ENCODE measurements at places on chromosomes 2 and 18.
A peak's percentile ranks its signal among the peaks of the same experiment; 100 is the strongest.

GRCh38 chr18:70228536-70228935 lies 23.0 kb upstream of the RTTN start:
- no peak for DNase-seq

DNA sequence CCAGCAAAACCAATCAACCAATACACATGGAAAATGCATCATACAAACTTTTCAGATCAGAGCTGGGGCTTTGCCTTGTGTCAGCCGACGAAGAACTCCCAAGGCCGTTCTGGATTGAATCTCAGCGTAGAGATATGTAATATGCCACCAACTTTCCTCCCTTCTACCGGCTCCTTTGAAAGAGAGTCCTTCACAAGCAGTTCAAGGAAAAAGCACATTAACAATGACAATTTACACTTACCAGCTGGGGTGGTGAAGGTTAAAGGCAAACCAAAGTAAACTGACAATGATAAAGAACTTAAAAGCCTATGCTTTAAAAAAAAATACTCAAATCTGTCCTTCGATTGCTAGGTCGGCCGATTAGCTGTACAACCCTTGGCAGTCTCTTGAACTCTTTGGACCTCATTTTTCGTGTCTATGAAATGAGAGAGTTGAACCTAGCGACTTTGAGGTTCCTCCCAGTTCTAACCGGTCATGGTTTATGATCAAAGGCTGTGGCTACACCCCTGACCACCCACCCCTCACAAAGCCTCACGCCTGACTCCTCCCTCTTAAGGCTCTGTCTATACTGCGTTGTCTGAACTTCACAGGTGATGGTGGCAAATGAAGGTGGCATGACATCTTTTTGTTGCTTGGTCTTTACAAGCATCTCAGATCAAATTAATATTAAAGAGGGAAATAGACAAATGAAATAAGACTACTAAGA lies 46.2 kb downstream of the BCL2 start:
- DNase-seq, result no peak

- no peak for DNase-seq
These were observed 73.2 kb upstream of the NETO1 start for GRCh38 chr18:72940986-72941385.

DNA sequence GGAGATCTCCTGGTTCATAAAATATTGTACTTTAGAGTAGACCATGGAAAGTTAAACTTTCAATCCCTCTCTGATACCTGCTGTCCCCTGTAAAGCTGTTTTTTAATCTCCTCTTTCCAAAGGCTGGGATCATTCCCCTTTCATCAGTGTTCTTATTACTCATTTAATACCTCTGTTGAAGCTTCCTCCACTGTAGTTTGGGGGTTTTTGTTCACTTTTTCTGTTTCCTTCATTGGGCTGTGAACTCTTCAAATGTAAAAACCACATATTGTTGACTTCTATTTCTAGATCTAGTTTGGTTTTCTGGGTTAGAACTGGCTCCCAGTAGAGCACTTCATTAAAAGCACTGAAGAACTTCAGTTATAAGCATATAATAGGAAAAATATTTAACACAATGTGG lies 598.1 kb downstream of the RNF144A start:
- no peak for DNase-seq

DNA sequence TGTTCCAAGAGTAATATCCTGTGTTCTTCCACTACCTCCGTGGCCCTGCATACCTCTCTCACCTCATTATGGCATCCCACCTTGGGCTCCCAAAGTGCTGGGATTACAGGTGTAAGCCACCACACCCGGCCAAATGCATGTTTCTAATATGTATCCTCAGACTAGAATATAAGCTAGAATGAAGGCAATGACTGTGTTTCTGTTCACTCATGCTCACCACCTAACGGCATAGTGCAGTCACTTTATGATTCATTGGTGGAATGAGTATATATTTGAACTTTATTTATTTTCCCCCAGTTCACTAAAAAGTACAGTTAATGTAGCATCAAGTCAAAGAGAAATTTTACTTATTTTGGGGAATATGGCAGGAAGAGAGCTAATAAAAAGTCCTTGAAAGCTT lies 11.3 kb downstream of the PIGN start:
- DNase-seq, result no peak

DNA sequence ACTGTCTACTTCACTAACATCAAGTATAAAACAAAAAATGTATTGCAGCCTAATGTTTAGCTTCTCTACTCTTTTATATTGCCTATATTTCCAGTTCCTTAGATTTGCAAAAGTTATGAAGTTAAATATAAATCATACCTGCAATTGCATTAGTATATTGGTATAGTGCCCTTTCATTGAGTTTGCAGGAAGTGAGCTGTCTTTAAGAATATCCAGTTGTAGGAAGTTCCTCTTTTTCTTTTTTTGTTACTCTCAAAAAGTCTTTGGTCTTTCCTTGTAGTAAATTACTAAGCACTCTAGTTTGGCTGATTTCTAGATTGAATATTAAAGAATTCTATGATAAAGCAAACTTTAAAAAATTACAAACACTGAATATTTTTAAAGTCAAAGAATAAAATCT lies 71.3 kb upstream of the FN1 start:
- DNase-seq, result no peak

DNA sequence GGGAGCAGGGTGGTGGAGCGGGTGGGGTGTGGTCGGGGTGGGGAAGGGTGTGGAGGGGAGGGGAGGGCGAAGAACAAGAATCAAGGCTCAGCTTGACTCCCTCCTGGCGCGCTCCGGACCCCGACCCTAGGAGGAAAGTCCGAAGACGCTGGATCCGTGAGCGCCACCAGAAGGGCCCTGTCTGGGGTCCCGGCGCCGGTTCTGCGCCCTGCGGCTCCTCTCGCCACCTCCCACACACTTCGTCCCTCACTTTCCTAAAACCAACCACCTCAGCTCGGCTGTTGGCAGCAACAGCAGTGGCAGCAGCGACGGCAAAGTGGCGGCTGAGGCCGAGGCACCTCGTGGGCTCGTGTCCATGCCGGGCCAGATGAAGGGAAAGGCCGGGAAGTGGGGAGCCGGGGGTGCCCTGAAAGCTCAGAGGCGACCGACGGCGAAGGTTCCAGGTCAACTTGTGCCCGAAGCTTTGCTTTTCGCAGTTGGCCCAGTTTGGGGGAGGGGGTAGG lies 2.1 kb downstream of the KLHL14 start:
- no peak for DNase-seq

DNA sequence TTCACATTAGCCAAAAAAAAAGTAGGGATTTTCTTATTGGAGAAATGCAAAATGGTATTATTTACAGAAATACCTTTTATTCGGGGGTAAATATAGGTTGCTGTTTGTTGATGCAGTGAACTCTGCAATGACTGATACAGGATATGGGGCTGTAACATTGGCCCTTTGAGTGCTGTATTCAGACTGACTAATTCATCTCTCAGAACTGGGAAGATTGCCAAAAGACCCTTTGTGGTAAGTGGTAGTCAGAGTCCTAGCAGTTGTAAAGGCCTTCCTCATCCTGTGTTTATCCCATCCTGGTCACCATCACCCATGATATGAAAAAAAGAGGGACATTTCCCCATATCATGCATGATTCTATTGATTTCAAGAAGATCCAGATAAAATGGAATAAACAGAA lies 14.0 kb upstream of the DCC start:
- DNase-seq, result no peak

GRCh38 chr2:47617028-47617427 lies 165.9 kb upstream of the MSH6 start:
- DNase-seq, result no peak

- no peak for DNase-seq
These were observed 268.3 kb upstream of the SALL3 start for GRCh38 chr18:78711316-78711715.

DNA sequence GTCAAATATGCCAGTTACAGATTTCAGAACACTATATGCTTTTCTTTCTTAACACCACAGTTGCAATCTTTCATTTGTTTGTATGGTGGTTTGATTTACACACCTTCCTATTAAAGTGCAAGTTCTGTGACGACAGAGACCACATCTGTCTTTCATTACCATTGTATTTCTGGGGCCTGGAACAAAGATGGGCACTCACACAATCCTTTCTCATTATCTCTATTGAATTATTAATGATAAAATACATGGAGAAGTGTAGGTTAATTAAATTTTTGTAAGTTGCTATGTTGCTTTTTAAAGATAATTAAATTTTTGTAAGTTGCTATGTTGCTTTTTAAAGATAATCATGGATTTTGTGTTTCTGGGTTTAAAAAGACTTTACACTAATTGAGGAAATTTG lies 79.9 kb downstream of the KCTD18 start:
- DNase-seq, result no peak

DNA sequence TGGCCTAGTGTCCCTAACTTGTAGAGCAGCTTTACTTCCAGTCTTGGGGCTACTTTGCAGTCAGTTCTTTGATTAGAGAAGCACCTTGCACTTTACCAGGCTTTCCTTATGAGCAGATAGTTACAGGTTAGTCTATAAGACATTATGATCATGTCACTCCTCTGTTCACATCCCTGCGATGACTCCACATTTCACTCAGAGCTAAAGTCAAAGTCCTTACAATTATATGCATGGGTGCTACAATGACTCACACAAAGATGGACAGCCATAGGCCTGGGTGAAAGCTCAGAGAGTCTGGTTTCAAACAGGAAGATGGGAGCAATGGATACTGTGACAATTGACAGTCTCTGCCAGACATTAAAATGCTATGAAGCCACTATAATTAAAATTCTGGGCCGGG lies 27.1 kb upstream of the SSB start:
- no peak for DNase-seq

- no peak for DNase-seq
These were observed 32.0 kb upstream of the STPG4 start for GRCh38 chr2:47187069-47187468.

DNA sequence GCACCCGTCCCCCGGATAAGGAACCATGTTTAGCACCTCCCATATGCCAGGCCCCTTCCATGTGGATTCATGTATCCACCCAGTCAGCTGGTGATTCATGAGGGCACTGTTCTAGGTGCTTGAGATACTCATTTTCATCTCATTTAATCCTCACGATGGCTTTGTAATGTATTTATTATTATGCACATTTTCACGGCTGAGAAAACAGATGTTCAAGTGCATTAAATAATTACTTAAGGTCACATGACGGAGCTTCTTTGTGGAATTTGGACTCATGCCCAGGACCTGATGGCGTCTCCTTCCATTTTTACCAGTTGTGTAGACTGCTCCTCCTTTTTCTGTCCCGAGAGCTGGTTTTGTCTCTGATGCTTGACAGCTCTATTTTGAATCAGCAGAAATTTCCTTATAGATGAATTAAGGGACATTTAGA lies 72.2 kb upstream of the RBM44 start:
- no peak for DNase-seq

DNA sequence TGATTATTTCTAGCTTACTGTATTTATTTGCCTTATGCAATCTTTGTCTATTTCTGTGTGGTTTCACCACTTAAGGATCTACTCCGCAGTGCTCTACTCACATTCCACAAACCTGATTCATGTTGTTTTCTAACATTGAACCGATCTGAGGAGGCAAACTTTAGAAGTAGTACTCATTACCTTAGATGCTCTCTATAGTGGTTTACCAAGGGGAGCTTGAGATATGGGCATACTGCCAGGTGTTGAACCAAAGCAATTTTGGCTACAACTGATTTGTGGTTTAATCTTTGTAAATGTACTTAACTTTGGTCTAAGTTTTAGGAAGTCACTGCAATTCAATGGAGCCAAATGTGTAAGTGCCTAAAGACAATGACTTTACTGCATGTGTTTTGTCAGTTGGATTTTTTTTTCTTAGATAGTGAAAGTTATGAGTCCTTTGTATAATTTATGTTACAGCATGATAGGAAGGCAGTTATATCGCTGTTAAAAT lies 50.1 kb downstream of the MAP2 start:
- DNase-seq, result peak; percentile 92

- DNase-seq, result no peak
These were observed 441.1 kb downstream of the PTH2R start for GRCh38 chr2:208847651-208848050.

- no peak for DNase-seq
These were observed 328.8 kb downstream of the ARL6IP6 start for GRCh38 chr2:153047220-153047619.

- DNase-seq, result no peak
These were observed 102.0 kb upstream of the PPP1CB start for GRCh38 chr2:28649481-28650265.

- DNase-seq, result no peak
These were observed 110.4 kb downstream of the GRB14 start for GRCh38 chr2:164510895-164511294.

- DNase-seq, result no peak
These were observed 48.5 kb upstream of the CCDC195 start for GRCh38 chr2:224764565-224765236.
